Esophagus squamous epithelium (tissue), 5 donors: ENCODE measurements at places on chromosomes 2 and 18. TPM values are rescaled to one million over a fixed set of nuclear protein-coding genes. Genes with fewer than 3 reads are reported as not detected.

The PDE1A gene
- 9.2 TPM for total RNA-seq

The GCKR gene
- 1.9 TPM for total RNA-seq

GRCh38 chr18:76805221-76805620, 17.1 kb upstream of the ZNF236 start:
- no peaks in the 10 kb centered on the region for H3K36me3 ChIP-seq
- no peak for DNase-seq
- no peak overlapping the region for H3K27ac ChIP-seq
- peaks cover 27% of the 10 kb centered on the region for H3K4me1 ChIP-seq
- no peak overlapping the region for H3K4me3 ChIP-seq
- H3K27me3 ChIP-seq, result no peaks in the 10 kb centered on the region

DNA sequence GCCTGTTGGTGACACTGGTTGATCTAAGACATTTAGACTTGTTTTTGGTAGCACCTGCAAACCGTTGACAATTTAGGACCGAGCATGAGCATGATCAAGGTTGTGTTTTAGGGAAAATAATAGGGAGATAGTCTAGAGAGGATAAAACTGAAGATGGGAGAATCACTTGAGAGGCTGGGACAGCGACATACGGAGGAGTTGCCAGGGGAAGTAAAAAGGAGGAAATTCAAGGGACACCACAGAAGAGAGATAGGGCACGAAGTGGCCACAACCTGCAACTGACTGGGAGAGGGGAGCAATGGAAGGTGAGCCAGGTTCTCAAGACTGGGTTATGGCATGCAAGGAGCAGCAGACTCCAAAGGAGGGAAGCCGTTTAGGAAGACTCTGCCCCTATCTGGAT, 1.4 kb upstream of the ATP8B1 start:
- no peak overlapping the region for H3K27ac ChIP-seq
- H3K4me3 ChIP-seq, result no peak overlapping the region
- DNase-seq, result no peak
- no peaks in the 10 kb centered on the region for H3K36me3 ChIP-seq

GRCh38 chr2:224925061-224925809, 117.0 kb downstream of the DOCK10 start:
- no peak for DNase-seq
- H3K4me3 ChIP-seq, result no peak overlapping the region
- no peak overlapping the region for H3K27ac ChIP-seq

GRCh38 chr18:33578518-33579348, 714 bp downstream of the ASXL3 start:
- peak overlapping the region; percentile 59 for H3K27ac ChIP-seq
- DNase-seq, result no peak
- H3K36me3 ChIP-seq, result no peaks in the 10 kb centered on the region

DNA sequence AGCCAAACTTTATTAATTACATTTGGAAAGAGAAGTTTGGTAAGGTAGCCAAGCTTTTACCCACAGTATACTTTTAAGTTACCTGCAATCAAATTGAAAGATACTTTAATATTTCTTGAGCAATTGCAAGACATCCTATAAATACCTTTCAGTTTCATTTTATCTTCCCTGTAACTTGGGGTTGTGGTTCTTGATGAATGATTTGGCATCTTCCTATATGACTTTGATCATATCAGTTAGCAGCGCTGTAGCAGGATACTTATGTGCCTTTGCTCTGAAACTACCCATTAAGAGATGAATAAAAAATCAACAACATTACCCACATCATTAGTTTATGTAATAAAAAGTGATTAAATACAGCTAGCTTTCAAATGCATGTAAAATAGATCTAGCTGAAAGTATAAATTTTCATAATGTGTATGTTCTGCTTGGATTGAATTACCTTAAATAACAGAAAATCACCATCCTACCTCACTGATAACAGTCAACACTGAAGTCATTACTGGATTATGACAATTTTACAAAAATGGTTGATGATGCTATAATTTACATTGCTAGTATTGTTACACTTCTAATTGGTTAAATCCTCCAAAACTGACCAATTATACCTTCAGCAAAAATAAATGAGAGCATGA, 50.4 kb downstream of the MMADHC start:
- no peaks in the 10 kb centered on the region for H3K27me3 ChIP-seq
- no peak overlapping the region for H3K27ac ChIP-seq
- H3K4me3 ChIP-seq, result no peak overlapping the region
- no peaks in the 10 kb centered on the region for H3K36me3 ChIP-seq

DNA sequence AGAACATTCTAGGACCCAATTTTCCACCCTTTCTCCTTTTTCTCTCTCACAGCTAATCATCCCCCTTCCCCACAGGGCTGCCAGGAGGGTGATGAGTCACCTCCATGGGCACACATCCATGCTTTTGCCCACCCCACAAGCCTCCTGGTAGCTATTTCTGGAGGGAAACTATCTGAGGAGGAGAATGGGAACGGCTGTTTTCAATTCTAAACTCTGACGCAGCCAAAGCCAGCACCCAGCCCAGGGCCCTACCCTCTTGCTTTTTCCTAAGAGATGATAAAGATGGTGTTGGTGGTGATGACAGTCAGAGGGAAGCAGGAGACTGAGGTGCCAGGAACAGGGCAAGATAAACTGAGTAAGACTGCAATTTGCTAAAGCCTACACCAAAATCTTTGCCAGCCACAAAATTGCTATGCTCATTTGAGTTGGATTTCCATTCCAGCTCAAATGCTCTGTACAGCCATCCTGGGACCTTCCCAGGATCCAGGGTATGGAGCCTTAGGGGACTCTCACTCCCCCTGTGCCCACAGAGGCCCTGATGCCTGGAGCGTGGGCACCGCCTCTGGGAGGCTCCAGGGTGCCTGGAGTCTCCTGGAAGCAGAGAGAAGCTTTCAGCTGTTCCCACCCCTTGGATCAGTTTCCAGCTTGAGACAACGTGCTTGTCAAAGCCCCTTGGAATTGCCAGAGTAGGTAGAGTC, 62.0 kb upstream of the FZD7 start:
- no peaks in the 10 kb centered on the region for H3K27me3 ChIP-seq
- H3K4me1 ChIP-seq, result no peaks in the 10 kb centered on the region
- H3K36me3 ChIP-seq, result no peaks in the 10 kb centered on the region

GRCh38 chr2:197666277-197666676, 9.1 kb downstream of the RFTN2 start:
- no peaks in the 10 kb centered on the region for H3K27me3 ChIP-seq
- no peak for DNase-seq
- H3K4me3 ChIP-seq, result no peak overlapping the region
- no peaks in the 10 kb centered on the region for H3K4me1 ChIP-seq

DNA sequence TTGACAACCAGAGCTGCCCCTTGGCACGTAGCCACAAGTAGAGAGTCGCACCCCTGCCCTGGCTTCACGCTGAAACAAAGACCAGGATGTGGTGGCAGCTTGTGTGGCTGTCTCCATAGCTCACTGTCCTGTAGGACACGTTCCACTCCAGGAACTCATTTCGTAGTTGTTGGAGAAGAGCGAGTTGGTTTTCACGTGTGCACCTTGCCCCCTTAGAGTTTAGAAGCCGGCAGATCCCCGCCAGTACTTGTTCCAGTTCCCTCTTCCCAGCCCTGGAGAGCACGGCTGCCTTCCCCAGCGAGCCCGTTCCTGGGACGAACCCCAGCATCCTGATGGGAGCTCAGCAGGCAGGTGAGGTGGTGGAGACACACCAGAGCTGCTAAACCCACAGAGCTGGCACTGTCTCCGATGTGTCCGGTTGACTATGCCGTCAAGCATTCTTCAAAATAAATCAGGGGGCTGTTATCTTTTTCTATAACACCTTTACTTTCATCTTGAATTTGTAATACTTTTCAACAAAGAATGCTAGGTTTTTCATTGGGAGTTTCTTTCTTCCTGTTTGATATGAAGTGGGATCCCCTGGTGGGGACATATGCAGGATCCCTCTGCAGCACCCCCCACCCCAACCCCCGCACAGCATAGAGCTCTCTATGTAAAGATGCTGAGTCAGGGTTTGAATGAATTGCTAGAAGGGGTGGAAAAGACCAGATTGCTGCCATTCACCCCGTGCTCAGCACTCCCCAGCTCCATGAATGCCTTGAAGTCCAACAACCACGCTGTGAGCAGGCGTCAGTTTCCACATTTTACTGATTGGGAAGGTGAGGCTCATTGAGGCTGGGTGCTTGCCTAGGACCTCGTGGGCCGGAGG, 44.5 kb downstream of the GREB1 start:
- H3K36me3 ChIP-seq, result no peaks in the 10 kb centered on the region
- H3K27me3 ChIP-seq, result no peaks in the 10 kb centered on the region
- no peaks in the 10 kb centered on the region for H3K4me1 ChIP-seq
- H3K4me3 ChIP-seq, result no peak overlapping the region
- H3K27ac ChIP-seq, result no peak overlapping the region
- DNase-seq, result no peak

- H3K27ac ChIP-seq, result no peak overlapping the region
- DNase-seq, result no peak
- no peak overlapping the region for H3K4me3 ChIP-seq
- H3K36me3 ChIP-seq, result no peaks in the 10 kb centered on the region
These were observed 135.6 kb upstream of the ZNF236 start for GRCh38 chr18:76686737-76687231.

DNA sequence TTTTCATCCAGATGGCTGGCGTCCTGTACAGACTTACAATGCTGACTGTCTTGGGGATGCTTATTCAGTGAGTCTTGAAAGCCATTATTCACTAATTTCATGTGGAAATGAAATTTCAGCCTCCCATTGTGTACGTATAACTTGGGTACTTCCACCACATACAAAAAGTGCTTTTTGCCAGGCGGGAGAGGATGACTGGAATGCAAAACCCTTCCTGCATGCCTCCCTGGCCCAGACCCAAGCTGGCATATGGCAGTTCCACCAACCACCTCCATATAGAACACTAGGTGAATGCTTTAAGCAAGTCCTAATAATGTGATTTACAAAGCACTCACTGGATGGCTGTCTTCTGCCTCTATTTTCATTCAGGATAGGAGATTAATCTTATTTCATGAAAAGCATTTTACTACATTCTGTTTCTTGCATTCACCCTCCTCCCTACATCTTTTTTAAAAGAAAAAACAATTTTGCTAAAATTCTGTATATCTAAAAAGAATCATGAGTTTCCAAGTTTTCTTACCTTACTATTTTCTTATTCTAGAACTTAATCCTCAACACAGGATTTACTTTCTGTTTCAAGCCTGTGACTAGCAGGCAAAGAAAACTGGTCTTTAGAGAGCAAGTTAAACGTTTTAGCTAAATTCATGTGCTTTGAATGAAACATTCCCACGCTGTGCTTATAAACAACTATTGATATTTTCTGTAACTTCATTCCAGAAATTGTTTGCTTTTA, 327.6 kb downstream of the NCKAP5 start:
- DNase-seq, result no peak
- H3K27me3 ChIP-seq, result no peaks in the 10 kb centered on the region
- H3K27ac ChIP-seq, result peak overlapping the region; percentile 32
- H3K36me3 ChIP-seq, result no peaks in the 10 kb centered on the region
- no peaks in the 10 kb centered on the region for H3K4me1 ChIP-seq
- H3K4me3 ChIP-seq, result peak overlapping the region; percentile 19

- H3K27ac ChIP-seq, result peak overlapping the region; percentile 28
- peaks cover 24% of the 10 kb centered on the region for H3K4me1 ChIP-seq
- no peaks in the 10 kb centered on the region for H3K27me3 ChIP-seq
- H3K36me3 ChIP-seq, result no peaks in the 10 kb centered on the region
- no peak for DNase-seq
- peak overlapping the region; percentile 8 for H3K4me3 ChIP-seq
These were observed 43.1 kb upstream of the EML4 start for GRCh38 chr2:42125841-42126594.

GRCh38 chr2:144834998-144835633, 315.2 kb upstream of the ZEB2 start:
- no peaks in the 10 kb centered on the region for H3K4me1 ChIP-seq
- no peaks in the 10 kb centered on the region for H3K36me3 ChIP-seq
- H3K27ac ChIP-seq, result no peak overlapping the region
- no peak overlapping the region for H3K4me3 ChIP-seq
- H3K27me3 ChIP-seq, result no peaks in the 10 kb centered on the region

- no peaks in the 10 kb centered on the region for H3K4me1 ChIP-seq
- H3K27me3 ChIP-seq, result no peaks in the 10 kb centered on the region
- H3K36me3 ChIP-seq, result no peaks in the 10 kb centered on the region
- no peak for DNase-seq
- no peak overlapping the region for H3K4me3 ChIP-seq
These were observed 113.9 kb downstream of the MYO5B start for GRCh38 chr18:50080932-50081560.

DNA sequence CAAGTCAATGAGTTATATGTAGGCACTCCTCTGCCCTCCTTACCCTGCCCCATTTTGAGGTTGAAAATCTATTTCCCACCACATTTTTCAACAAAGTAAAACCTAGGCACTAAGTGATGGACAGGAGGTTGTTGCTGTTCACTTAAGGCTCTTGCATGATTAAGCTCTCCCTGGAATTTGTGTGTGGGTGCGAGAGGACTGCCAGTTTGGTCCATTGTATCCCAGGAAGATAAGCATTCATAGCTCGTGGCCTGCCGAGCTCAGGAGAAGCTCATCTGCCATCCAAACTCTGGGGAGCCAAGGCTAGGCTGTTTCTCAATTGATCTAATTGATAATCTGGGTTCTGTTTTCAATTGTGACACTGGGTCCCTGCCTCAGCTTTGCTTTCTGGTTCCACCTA, 4.7 kb upstream of the MAP4K4 start:
- H3K27ac ChIP-seq, result no peak overlapping the region
- no peak overlapping the region for H3K4me3 ChIP-seq
- no peak for DNase-seq
- H3K36me3 ChIP-seq, result no peaks in the 10 kb centered on the region

DNA sequence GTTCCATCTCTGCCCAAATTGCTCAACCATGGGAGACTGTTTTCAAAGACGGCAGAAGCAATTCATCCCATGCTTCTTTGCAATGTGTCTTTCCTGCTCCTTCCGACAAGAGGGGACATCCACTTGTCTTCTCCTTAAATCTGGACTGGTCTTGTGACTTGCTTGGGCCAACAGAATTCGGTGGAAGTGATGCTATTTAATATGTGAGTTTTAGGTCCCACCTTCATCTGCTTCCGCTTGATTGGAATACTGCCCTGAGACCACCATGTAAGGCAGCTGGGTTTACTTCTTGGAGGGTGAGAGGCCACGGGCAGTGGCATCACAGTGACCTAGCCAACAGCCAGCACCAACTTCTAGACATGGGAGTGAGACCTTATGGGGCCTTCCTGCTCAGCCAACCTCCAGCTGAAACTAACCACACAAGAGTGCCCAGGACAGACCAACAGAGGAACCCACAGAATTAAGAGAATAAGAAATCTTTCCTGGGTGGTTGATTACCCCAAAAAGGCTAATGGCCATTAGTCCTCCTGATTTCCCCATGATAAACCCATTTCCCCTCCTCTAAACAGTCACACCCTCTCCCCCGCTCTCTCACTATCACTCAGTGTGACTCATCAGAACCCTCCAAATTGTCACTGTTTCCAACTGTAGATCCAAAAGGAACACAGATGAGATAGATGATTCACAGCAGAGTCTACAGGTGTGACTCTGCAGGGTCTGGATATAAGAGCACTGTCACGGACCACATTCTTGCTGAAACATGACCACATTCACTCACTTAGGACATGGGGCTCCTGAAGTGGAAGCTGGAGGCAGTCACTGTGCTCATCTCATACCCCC, 16.2 kb upstream of the RHOB start:
- DNase-seq, result no peak
- peak overlapping the region; percentile 42 for H3K27ac ChIP-seq
- peaks cover 19% of the 10 kb centered on the region for H3K4me1 ChIP-seq
- H3K36me3 ChIP-seq, result no peaks in the 10 kb centered on the region
- no peak overlapping the region for H3K4me3 ChIP-seq
